ENCODE measurements at places on chromosomes 2 and 18.

- no peak for DNase-seq
Observed at GRCh38 chr2:85647823-85648526, 20.0 kb downstream of the SFTPB start.

- DNase-seq = no peak
Observed at GRCh38 chr2:222410534-222410933, 13.8 kb upstream of the SGPP2 start.

- DNase-seq = no peak
Observed at GRCh38 chr18:62844850-62845643, 129.7 kb downstream of the PHLPP1 start.

DNA sequence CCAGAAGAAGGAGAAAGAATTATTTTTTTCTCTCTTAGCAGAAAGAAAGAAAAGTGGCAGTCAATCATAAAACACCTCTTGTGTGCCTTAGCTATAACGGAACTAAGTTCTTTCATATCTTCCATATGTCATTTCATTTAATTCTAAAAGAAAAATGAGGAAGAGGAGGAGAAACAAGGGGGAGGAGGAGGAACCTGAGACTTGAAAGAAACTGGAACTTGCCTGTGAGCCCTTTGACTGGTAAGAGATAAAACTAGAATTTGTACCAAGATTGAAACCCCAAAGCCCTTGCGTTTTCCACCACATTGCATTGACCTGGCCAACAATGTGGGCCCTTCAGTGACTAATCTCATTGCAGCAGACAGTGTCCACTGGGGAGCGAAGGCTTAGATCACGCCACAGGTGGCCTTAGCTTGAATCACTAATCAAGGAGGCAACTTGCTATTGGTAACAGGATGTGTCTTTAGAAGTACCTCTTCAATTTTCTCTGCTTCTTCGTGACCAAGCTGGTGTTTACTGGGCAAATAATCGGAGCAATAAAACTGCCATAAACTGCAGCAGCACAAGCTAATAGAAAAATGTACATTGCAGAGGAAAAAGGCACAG is 307.9 kb downstream of the CLIP4 start:
- no peak for DNase-seq

DNA sequence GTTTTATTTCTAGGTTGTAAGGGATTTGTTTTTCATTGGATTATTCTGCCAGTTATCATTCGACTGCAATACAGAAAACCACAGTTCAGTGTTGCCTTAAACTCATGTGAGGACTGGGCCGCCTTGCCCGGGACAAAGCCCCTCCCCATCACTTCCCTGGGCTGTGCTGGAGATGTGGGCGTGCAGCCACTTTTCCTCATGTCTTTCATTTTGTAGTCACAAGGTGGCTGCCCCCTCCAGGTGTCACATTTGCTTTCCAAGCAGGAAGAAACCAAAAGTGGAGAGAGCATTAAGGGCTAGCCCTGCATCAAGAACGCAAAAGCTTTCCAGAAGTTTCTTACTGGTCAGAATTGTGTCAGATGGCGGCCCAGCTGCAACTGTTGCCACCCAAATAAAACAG is 492.5 kb upstream of the ID2 start:
- no peak for DNase-seq

- no peak for DNase-seq
Observed at GRCh38 chr18:46555213-46555612, 101.8 kb downstream of the LOXHD1 start.

GRCh38 chr2:152176113-152176714 is 651 bp upstream of the STAM2 start:
- no peak for DNase-seq

- no peak for DNase-seq
Observed at GRCh38 chr2:204529795-204530463, 15.3 kb upstream of the PARD3B start.

DNA sequence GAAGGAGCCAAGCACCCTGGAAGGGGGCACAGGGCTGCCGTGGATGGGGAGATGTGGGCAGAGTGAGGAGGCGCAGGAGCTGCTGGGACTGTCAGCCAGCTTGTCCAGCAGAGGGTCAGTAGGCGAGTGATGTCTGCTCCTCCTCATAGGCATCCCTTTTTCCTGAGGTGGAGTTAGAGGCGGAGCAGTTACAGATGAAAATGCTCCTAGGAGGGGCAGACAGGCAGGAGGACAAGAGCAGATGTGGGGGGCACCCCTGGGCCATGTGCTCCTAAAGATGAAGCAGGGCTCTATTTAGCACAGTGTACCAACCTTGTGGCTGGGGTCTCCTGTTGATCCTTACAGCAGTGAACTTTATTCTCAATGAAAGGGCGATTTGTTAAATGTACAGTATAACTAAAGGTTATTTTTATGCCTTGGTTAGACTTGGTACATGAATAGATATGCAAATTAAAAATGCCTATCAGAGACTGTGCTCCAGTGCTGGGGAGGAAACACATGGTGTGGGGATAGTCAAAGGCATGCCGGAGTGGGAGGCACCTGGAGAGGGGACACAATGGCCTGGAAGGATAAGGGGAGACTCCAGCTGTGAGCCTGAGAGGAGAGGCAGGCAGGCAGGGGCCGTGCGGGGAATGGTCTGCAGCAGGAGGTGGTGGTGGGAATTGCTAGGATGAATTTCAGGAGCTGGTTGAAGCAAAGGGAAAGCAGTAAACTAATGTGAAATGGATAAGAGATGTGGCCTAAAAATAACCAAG is 175.3 kb downstream of the CLIP4 start:
- no peak for DNase-seq

DNA sequence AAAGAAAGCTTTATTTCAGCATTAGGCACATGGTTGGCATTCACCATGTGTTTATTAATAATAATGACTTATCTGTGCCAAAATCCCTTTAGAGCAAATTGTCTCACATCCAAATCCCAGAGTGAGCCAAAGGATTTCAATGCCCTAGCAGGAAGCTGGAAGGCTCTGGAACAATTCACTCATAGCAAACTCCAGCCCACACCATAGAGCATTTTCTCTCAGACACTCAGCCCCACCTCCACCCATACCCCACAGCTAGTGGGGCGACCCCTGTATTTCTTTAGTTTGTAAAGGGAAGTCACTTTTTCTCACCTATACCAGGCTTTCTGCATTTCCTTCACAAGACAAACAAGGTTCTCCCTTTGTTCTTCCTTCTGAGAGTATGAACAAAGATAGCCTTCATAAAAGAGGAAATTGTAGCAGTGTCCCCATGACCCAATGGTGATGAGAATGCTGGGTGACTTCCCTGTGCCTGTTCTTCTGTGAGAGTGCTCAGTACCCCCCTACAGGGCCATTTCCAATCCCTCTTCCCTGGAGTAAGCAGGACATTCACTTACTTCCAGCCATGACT is 100.1 kb upstream of the APCDD1 start:
- DNase-seq = no peak

DNA sequence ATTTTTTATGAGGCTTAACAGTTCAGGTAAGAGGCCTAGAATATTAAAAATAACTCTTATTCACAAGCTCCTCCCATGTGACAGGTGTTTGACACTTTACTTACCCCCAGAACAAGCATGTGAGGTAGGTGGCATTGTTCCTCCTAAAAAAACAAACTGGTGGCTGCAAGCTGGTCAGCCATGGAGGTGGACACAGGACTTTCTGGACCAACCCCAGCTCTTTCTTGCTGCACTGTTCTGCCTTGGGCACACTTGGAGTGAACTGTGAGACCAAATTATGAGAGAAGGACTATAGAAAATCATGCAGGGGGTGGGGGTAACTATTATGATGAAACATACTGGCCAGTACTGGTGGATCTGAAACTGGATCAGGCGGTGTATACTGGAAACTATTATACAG is 56.6 kb downstream of the PTPRM start:
- no peak for DNase-seq

- DNase-seq = no peak
Observed at GRCh38 chr2:112622528-112622849, 23.2 kb upstream of the SLC20A1 start.

- peak; percentile 65 for DNase-seq
Observed at GRCh38 chr18:50009773-50010335, 185.1 kb downstream of the MYO5B start.

DNA sequence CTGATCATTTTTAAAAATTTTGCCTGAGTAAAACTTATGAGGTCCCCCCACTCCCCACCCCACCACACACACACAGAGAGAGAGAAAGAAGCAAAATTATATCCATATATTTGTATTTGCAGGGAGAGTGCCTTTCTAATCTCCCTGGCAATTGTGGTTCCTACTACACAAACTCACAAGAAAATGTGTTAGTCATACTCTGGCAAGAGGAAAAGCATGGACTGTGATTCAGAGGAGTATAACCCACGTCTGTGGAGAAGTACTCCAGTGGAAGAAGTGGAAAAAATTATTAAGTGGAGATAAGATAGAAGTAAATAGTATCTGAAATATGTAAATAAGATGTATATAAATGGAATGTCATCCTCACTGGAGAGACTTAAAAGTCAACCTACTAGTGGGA is 114.0 kb downstream of the DSEL start:
- DNase-seq = no peak

DNA sequence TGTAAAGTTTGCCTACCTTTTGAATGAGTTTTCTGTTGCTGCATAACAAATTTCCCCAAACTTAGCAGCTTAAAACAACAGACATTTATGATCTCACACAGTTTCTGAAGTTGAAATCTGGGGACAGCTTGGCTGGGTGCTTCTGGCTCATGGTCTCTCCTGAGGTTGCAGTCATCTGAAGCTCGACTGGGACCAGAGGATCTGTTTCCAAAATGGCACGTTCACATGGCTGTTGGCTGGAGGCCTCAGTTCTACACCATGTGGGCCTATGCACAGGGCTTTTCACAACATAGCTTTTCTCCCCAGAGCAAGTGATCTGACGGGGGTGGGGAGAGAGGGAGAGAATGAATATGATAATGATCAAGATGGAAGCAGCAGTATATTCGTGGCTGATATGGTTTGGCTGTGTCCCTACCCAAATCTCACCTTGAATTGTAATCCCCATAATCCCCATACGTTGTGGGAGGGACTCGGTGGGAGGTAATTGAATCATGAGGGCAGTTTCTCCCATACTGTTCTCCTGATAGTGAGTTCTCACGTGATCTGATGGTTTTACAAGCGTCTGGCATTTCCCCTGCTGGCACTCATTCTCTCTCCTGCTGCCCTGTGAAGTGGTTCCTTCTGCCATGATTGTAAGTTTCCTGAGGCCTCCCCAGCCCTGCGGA is 3.5 kb downstream of the RALB start:
- no peak for DNase-seq

DNA sequence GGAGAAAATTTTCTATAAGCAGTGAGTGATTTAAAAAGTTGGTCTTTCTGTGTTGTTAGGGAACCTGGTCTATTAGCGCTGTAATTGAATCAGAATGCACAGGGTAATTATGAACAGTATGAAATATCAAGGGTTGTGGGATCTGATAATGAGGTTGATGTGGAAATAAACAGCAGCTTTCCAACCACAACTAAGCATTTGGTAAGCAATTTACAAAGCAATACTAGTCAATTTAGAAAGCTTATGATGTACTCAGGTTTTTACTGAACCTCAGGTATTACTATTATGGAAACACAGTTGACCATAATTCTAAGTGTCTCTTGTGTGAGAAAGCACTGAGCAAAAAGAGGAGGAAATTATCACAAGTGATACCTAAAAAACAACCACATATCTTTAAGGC is 11.0 kb upstream of the SMCHD1 start:
- DNase-seq = no peak

DNA sequence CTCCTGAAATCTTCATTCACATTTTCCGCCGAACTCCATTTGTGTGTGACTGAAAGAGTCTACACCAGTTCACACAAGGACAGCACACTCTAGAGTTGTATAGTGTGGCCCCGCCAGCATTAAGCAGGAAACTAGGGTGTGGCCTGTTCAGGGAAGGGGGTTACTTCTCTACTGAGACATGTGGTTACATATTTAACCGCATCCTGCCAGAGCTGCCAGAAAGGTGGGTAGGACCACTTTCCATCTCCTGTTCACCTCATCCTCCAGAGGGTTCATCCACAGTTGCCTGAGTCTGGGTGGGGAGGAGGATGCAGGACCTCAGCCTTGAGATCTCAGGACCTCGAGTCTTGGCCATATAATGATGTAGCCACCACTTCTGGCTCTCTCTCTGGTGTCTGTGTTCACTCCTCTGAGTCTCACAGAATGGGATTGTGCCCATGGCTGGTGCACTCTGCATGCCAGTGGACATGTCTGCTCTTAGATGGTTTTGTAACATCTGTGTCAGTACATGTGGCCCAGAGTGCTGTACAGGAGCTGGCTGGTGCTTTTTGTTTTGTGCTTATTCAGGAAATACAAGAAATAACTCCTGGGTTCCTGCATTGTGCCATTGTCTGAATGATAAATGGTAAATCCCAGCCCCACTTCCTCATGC is 7.7 kb upstream of the SP140L start:
- peak; percentile 88 for DNase-seq

- no peak for DNase-seq
Observed at GRCh38 chr2:120990451-120990871, 254.8 kb downstream of the GLI2 start.

GRCh38 chr2:189253836-189254235 is 74.3 kb upstream of the COL5A2 start:
- no peak for DNase-seq

GRCh38 chr2:20667531-20668401 is 822 bp downstream of the GDF7 start:
- DNase-seq = no peak

DNA sequence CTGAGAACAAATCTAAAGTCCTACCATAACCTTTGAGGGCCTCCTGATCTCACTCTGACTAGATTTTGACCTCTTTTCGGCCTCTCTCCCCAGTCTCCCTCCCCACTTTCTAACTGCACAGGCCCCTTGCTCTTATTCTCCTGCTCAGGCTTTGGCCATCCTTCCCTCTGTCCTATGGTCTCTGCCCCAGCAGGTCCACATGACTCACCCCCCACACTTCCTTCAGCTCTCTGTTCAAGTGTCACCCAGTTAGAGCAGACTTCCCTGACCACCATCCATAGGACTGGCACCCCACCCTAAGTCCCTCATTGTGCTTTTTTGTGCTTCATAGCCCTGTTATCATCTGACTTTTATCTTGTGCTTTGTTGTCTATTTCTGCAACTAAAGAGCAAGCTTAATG is 41.2 kb upstream of the NT5C1B start:
- no peak for DNase-seq

- no peak for DNase-seq
Observed at GRCh38 chr2:217095511-217096205, 235.8 kb upstream of the TNP1 start.

GRCh38 chr18:52657043-52657805 is 317.2 kb downstream of the DCC start:
- DNase-seq = no peak

DNA sequence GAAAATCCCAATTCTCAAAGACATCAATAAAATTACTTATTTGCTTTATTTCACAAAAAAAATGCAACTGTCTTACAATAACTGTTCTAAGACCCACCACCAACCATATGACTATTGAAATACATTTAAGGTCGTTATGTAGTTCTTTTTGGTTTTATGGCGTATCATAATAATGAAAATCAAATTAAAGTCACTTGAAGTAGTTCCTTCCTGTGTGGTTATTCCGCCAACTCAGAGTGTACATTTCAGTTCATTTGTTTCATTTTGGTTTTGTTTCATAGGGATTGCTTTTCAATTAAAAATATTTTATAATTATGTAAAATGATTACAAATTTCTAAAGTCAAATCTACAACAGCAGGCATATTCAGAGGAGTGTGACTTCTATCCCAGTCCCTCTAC is 45.9 kb upstream of the AAK1 start:
- DNase-seq = no peak

GRCh38 chr18:48035556-48035860 is 105.0 kb upstream of the SMAD2 start:
- no peak for DNase-seq

- no peak for DNase-seq
Observed at GRCh38 chr18:57051657-57052044, 95.2 kb upstream of the BOD1L2 start.

GRCh38 chr18:59323931-59324622 is 5.6 kb upstream of the CPLX4 start:
- DNase-seq = no peak

- no peak for DNase-seq
Observed at GRCh38 chr2:44928483-44929158, 12.9 kb upstream of the SIX3 start.

All from activated naive CD4-positive, alpha-beta T cell treated with anti-CD3 and anti-CD28 coated beads, Interleukin-2, amount 10 ng/mL, durations not matched to agents 7 days and 5 days (primary cell).